ENCODE measurements at places on chromosomes 1 and 21.

- no peak for DNase-seq
Observed at GRCh38 chr1:17594026-17594425, 54.5 kb downstream of the ARHGEF10L start.

DNA sequence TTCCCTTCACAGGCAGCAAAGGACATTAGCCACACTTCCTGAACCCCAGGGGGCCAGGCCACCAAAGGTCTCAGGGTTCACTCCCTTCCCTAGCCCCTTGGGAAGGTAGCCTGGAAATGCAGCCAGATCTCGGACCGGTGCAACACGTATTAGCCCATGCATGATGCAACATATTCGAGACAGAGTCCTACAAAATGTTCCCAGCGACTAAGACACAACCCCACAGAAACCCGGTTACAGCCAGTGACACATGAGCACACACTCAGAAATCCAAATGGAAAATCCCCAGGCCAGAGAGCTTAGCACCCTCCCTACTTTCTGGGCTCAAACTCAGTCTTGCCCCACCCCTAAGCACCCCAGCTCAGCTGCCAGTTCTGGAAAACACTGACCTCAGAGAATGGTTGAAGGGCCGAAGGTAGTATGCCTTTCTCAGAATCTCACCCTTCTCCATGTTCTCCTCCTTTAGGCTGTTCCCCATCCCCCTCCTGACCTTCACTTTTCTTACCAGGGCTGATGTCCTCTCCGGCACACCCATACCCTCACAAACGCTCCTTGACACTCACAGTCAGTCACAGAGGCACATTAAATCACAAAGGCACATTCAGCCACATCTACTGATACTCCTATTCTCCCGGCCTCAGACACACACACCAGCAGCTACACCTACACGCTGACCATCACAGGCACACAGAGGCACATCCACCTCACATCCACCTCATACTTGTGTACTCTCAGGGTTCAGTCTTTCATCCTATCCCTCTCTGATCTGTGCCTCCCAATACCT lies at the start of gene TSPAN1:
Gene TSPAN1 (plus strand): TSS at position 640 of the 784 bp plus-strand sequence. CDS start 6,021 bp downstream, outside the sequence.
- no peak for DNase-seq

DNA sequence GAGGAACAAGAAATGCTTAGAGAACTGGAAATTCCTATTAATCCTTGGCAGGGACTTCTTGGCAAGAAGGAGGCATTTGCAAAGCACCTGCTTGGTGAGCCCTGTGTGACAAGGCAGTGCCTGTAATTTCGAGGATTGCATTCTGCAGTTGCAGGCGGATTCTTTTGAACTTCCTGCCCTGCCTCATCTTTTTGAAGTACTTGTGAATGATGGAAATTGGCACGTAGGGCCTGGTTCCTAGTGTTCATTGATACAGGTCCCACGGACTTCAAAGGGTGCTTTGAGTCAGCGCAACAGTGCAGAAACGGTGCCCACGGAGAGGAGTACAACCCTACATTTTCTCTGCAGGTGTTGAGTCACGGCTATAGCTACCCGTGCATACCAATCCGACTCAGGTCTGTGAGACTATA lies 6.4 kb downstream of the HUNK start:
- DNase-seq, result no peak

- no peak for DNase-seq
Observed at GRCh38 chr1:159921251-159921650, 4.1 kb downstream of the TAGLN2 start.

DNA sequence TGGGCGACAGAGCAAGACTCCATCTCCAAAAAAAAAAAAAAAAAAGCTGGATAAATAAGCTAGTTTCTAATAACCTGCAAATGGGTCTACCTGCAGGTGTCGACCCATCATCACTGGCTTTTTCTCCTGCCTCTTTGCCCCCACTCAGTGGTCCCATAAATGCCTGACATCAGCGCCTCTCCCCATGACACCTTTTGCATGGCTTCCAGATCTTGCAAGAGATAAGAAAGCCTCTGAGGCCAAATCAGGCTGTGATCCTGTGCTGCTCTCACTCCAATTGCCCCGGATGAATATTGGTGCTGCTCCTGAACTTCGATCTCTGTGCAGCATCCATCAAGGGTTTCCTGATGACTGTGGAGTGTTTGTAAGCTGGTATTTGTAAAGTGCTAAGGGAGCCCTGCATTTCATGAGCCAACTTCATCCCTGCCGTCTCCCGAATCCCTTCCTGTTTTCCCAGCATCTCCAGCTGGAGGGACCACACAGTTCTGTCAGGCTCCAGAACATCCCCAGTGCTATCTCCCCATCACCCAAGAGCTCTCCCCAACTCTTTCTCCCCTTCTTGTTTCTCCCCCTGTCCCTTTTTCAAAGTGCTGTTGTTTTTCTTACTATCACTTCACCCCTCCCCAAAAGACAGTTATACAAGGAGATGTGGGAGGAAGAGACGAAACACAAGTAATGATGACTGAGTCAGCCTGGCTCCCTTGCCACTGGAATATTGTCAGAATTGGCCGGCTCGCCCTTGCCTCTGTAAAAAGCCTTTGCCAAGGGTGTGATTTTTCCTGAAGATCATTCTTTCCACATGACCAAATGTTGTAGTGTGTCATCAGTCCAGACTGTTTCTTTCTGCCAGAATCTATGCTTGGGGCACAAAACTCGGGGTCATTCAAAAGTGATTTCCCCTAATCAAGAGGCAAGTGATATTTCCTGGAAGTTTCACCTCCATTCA lies 2.8 kb upstream of the EFHD2 start:
- DNase-seq, result peak; percentile 76

- no peak for DNase-seq
Observed at GRCh38 chr21:33211732-33212131, 18.0 kb upstream of the IFNAR2 start.

GRCh38 chr1:95876276-95876675 lies 642.3 kb downstream of the RWDD3 start:
- no peak for DNase-seq

GRCh38 chr1:156612666-156613065 lies 6.5 kb upstream of the HAPLN2 start:
- no peak for DNase-seq

DNA sequence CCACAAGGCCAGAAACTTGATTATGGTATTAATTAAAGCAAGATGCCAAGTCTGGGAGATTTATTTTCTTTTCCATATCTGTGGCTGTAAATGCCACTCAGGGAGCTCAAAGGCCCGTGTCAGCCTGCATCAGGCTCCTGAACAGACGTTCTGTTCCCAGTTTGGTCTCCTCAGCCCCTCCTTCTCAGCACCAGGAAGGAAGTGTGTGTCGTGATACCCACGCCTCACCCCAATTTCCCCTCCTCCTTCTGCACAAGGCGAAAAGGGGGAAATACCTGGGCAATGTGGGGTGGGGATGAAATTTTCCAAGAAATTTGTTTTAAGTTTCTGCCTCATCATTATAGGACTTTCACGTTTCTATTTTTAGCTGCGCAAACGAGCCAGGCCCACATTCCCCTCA lies 112.0 kb downstream of the SYF2 start:
- DNase-seq, result no peak

- DNase-seq, result no peak
Observed at GRCh38 chr1:228284148-228284495, 76.3 kb downstream of the OBSCN start.

GRCh38 chr1:94302497-94302896 lies 65.1 kb upstream of the ARHGAP29 start:
- no peak for DNase-seq

DNA sequence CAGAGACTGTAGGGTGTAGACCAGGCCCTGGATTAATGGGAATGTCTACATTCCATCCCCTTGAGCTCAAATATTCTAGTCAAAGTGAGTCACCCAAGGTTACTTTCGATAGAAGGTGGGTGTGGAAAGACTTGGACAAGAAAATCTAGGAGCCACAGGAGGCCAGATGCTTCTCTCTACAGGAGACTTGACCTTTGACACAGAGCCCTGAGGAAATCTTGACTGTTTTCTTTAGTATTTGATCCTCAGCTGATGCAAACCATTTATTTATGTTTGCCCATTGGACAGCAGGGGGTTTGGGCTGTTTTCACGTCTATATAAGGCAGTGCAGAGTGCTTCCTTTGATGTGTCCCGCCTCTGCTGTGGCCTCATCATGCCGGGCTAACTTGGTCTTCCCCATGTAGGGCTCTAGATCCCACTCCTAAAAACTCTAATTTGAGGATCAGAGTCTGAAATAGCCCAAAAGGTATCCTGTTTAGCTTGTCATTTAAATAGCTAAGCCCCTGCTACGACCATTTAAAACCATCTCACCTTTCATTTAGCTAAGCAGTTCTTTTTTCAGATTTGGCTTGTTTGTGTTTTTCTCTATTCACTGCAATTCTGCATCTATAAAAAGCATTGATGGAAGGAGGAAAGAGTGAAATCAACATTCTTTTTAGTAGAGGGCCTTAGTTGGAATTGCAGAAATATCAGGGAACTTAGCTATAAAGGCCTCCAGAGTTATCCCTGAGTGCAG lies 15.5 kb upstream of the MAP3K7CL start:
- DNase-seq, result no peak

GRCh38 chr1:2987773-2988172 lies 33.5 kb upstream of the ACTRT2 start:
- no peak for DNase-seq

- no peak for DNase-seq
Observed at GRCh38 chr1:88979054-88979748, 13.2 kb downstream of the KYAT3 start.

DNA sequence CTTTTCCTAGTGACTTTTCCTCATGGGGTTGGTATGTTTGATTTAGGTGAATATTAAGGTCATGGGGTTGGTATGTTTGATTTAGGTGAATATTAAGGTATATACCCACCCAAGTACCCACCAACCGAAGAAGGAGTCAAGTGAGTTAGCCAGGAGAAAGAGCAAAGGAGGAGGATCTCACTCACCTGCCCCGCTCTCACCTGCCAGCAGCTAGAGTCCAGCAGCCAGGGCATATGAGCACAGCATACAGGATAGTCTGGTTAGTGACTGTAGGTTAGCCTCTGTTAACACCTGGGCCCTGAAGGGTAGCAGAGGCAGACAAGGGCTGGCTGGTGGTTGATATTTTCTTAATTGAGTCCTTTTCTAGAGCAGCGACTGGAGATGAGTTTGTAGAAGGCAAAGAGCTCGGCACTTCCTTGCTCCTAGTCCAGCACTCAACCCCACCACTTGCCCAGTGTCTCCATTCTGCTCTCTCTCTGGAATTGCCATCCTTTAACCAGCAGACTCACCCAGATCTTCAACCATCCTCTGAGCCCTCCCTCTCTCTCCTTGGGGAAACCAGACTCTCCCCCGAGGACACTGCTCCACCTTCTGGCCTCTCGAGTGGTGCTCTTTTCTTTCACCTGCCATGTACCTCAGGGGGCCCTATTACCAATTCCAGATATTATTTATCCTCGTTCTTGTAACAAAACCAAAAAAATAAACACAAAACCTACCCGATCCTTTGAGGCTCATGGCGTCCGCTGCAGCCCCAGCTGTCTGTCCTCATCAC lies 16.3 kb upstream of the DESI2 start:
- DNase-seq, result no peak

GRCh38 chr1:155200920-155201319 lies 6.8 kb downstream of the THBS3 start:
- peak; percentile 7 for DNase-seq

DNA sequence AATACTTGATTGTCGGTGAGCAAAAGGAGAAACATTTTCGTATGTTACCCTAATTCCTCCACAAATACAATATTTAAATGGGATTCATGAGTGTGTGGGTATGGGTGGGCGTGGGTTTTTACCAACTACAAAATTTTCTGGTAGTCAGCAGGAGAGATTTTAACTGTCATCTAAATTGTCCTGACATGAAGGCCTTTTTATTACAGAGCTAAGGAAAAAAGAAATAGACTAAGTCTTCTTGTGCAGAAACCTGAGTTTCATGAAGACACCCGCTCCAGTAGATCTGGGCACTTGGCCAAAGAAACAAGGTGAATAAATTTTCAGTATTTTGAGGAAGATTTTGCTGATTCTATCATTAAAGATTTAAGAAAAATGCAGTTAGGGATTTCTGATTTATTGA lies 752 bp downstream of the RGS18 start:
- no peak for DNase-seq

DNA sequence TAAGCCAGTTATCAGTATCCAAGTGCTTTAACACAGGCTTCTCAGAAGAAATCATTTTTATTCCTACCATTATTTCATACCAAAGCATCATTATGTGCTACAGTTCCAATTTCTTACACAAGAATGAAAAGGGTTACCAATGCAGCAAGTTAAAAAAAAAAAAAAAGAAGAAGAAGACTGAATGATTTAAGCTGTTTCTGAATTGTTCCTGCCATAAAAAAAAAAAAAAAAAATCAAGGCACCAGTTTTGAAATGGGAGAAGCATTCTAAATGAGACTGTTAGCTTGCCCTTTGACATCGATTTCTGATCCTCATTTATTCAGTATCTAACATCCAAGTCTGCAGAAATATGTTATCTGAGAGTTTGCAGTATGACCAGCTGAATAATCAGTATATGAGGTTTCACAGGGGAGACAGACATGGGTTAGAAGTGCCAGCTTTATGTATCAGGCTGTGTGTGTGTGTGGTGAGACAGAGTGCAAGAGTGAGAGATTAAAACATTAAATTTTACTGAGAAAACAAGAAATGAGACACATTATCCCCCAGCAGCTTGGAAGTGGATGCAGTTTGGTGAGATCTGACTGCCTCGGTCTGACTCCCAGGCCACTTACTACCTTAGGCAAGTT lies 105.8 kb downstream of the COLGALT2 start:
- no peak for DNase-seq

DNA sequence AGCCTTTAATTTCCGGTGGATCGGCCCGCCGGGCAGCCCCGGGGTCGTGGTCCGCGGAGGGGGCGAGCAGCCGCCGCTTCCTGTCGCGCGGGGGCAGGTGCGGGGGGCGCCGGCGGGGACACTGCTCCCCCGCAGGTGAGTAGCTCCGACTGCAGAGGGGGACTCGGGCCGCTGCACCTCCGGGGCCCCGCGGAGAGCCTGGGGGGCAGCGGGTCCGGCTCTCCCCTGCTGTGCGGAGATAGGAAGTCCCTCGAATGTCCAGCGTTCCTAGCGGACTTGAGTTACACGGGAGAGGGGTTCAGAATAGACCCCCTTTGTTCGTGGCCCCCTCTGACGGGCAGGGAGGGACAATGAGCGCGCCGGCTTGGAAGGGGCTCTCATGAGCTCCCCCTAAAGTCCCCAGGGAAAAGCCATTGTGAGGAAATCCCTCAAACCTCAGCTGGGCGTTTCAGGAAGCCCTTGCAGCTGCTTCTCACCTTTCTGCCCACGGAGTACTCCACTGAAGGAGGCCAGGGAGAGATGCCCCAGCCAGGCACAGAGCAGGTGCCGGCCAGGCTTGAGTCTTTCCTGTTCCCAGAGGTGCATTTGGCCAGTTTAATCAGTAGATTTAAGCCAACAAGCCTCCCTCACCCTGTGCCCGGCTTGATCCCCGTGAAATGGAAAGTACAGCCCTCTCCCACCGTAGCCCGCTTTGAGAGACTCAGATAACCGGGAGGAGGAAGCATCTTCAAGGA lies 925 bp downstream of the PDE9A start:
- DNase-seq, result no peak

DNA sequence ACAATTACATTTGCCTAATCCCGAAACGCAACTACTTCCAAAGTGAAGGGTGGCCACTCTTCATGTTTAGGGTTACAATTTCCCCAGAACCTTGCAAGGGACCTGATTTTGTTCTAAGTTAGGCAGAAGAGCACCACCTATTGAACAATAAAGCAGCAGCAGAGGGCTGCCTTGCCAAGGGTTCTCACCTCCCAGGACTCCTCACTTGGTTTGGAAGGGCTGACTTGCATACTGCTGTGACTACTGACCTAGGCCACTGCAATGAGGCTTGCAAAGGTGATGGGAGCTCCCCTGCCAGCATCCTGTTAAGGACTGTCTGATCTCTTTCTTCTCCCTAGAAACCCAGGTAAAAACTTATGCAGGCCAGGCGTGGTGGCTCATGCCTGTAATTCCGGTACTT lies 14.2 kb downstream of the MTOR start:
- no peak for DNase-seq

- no peak for DNase-seq
Observed at GRCh38 chr1:13228343-13228781, 2.4 kb upstream of the PRAMEF18 start.
